ENCODE measurements at places on chromosomes 11 and 22.
A peak's percentile ranks its signal among the peaks of the same experiment; 100 is the strongest.

GRCh38 chr22:36937319-36938027 lies 24.0 kb downstream of the CSF2RB start:
- DNase-seq, result no peak

- no peak for DNase-seq
These were observed 96.0 kb downstream of the TENM4 start for GRCh38 chr11:79344753-79345294.

GRCh38 chr11:130817330-130817944 lies 98.8 kb downstream of the SNX19 start:
- no peak for DNase-seq

GRCh38 chr11:122832721-122833470 lies 5.4 kb upstream of the CRTAM start:
- no peak for DNase-seq

GRCh38 chr11:47171856-47172255 lies 4.8 kb downstream of the ARFGAP2 start:
- DNase-seq, result no peak

- DNase-seq, result no peak
These were observed 10.0 kb upstream of the MYRF start for GRCh38 chr11:61742391-61742790.

- DNase-seq, result no peak
These were observed 156.9 kb downstream of the FEZ1 start for GRCh38 chr11:125338886-125339811.

DNA sequence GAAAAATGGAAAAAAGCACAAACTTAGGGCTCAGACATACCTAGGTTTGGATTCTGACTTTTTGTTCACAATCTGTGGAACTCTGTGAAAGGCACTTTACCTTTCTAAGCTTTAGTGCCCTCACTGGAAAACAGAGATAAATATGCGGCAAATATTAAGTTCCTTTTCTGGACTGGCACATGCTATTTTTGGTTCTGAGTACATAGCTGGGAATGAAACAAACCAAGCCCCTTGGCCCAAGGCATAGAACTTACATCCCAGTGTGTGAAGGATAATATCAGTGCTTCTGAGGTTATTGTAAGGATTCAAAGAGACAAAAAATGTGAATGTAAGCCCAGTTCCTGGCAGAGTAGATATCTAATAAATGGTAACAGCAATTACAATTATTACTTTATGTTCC lies 227.5 kb downstream of the ADAMTS15 start:
- no peak for DNase-seq

- no peak for DNase-seq
These were observed 10.7 kb upstream of the CD5 start for GRCh38 chr11:61091373-61092279.

DNA sequence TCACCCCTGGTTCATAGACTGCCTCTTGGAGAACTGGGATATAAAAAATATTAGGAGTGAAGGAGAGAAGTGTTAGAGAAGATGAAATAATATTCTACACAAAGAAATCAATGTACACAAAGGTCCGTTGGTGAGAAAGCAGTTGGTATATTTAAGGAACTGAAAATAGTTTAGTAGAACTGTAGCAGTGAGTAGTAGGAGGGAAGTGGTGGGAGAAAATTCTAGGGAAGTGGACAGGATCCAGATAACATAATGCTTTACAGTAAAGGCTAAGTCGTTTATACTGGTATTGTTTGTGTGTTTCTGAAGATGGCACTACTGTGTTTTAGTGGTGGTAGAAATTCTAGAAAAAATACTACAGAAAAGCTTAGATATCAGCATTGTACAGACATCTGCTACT lies 120.8 kb upstream of the CHORDC1 start:
- no peak for DNase-seq

GRCh38 chr11:78045851-78046485 lies 17.7 kb upstream of the THRSP start:
- DNase-seq, result peak; percentile 68

- no peak for DNase-seq
These were observed 56.1 kb upstream of the GNAZ start for GRCh38 chr22:23014250-23014649.

DNA sequence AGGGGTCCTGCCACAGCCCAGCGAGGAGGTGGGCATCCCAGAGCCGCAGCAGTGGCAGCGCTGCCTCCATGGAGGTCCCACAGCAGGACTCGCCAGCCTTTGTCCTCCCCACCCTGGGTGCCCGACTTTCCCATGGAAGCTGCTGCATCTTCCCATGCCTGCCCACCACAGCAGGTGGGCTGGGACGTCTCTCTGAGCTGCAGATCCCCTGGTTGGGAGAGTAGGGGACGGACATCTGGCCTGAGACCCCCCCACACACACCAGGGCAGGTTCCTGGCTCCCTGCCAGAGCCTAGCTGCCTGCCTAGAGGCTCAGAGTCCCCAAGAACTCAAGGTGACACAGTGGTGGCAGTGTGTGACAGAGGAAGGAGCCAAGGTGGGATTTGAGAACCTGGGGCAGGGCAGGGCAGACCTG lies 21.5 kb upstream of the PRR5 start:
- no peak for DNase-seq

All from activated T-helper 1 cell treated with Interleukin-2 at 50 U/mL for 16 hours (primary cell).